ENCODE measurements at places on chromosomes 12 and 14.
A peak's percentile ranks its signal among the peaks of the same experiment; 100 is the strongest.

DNA sequence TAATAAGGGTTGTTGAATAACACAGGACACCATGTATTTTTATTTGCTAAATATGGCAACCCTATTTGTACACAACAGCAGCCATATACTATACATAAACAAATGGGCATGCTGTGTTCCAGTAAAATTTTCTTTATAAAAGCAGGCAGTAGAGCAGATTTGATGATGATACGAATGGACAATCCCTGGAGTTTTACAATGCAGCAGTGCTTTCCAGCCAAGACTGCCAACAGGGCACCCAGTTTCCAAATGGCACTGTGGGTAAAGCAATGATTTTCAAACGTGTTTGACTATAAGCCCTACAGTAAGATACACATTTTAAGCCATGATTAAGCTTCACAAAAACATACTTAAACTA lies 282.7 kb downstream of the NUAK1 start:
- no peaks in the 10 kb centered on the region for H3K36me3 ChIP-seq
- H3K4me1 ChIP-seq, result no peaks in the 10 kb centered on the region
- no peak overlapping the region for H3K27ac ChIP-seq
- H3K27me3 ChIP-seq, result no peaks in the 10 kb centered on the region

DNA sequence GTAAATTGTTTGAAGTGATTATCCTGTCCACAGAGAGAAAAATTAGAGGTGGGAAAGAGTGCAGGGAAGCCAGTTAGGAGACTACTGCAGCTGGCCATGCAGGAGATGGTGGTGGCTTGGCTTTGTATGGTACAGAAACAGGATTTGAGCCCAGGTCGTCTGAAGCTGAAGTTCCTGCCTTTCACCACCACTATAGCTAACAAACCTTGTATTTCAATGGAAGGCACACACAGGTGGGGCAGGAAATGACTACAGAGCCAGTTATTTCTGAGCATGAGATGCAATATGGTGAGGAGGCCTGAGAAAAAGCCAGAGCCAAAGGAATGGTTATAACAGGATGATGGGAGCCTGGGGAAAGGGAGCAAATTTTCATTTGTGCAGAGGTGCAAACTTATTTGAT lies 103.9 kb downstream of the BTG1 start:
- H3K4me1 ChIP-seq, result no peaks in the 10 kb centered on the region
- H3K27ac ChIP-seq, result no peak overlapping the region
- no peaks in the 10 kb centered on the region for H3K27me3 ChIP-seq
- no peak for DNase-seq

GRCh38 chr14:92568621-92569479 lies 55.3 kb downstream of the RIN3 start:
- peaks cover 20% of the 10 kb centered on the region for H3K4me1 ChIP-seq
- no peak overlapping the region for H3K4me3 ChIP-seq
- H3K27me3 ChIP-seq, result no peaks in the 10 kb centered on the region
- no peak for DNase-seq
- H3K27ac ChIP-seq, result peak overlapping the region; percentile 60

DNA sequence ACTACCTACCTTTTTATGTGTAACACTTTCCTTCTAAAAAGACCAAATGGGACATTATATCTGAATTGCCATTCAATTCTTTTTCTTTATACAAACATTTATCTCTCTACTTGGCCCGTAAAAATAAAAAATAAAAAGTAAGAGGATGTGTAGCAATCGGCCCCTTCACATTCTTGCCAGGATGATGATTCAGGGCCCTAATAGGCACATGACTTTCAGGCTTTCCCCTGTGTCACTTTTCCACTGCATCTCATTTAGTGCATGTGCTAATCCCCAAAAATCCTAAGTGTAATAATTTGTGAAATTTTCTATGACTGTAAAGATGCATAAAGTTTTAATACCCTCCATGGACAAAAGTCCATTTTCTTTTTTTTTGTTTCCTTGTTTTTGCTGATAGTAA lies 23.0 kb upstream of the ATP2B1 start:
- no peak for DNase-seq
- H3K4me3 ChIP-seq, result no peak overlapping the region
- no peaks in the 10 kb centered on the region for H3K27me3 ChIP-seq

DNA sequence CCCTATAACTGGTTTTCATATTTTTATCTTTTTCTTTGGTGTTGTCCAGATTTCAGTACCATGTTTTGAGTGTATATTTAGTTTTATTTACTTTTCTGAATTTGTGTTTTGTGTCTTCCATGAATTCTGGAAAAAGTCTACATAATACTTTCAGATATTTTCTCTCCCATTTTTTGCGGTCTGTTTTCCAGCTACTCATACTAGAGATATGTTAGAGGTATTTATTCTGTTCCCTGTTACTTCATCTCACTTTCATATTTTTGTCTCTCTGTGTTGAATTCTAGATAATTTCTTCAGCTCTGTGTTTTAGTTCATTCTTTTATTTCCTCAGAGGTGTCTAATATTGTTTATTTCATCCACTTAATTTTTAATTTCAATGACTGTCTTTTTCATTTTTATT lies 74.2 kb downstream of the IFT81 start:
- no peaks in the 10 kb centered on the region for H3K36me3 ChIP-seq
- H3K27me3 ChIP-seq, result no peaks in the 10 kb centered on the region
- H3K4me1 ChIP-seq, result no peaks in the 10 kb centered on the region
- no peak overlapping the region for H3K4me3 ChIP-seq

DNA sequence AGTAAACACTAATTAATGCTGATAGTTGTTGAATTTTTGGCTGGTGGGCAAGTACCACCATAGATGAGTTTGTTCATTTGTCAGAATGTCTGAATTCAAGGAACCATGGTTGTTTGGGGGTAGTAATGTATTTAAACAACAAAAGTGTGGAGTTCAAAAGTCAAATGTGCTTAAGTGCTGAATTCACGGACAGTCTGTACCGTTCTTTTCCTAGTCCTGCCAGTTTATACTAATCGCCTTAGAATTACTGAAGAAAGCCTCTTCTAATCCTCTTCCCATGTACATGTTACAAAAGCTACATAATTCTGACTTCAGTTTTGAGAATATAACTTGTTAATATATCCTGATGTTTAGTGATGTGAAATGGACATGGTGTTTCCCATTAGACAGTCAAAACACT lies 2.7 kb downstream of the NAA25 start:
- no peak for DNase-seq
- no peaks in the 10 kb centered on the region for H3K27me3 ChIP-seq
- H3K4me3 ChIP-seq, result no peak overlapping the region
- H3K4me1 ChIP-seq, result no peaks in the 10 kb centered on the region

- no peak for DNase-seq
- peaks cover 2% of the 10 kb centered on the region for H3K27me3 ChIP-seq
- no peak overlapping the region for H3K4me3 ChIP-seq
- H3K36me3 ChIP-seq, result no peaks in the 10 kb centered on the region
- no peaks in the 10 kb centered on the region for H3K4me1 ChIP-seq
These were observed 17.1 kb upstream of the FAM234B start for GRCh38 chr12:13027032-13027431.

- H3K27ac ChIP-seq, result no peak overlapping the region
- no peak overlapping the region for H3K4me3 ChIP-seq
- H3K36me3 ChIP-seq, result no peaks in the 10 kb centered on the region
- peaks cover 3% of the 10 kb centered on the region for H3K27me3 ChIP-seq
- H3K4me1 ChIP-seq, result no peaks in the 10 kb centered on the region
- no peak for DNase-seq
These were observed 206.8 kb downstream of the NUAK1 start for GRCh38 chr12:105931762-105932570.

GRCh38 chr12:46227616-46228015 lies 41.2 kb downstream of the SLC38A1 start:
- no peak overlapping the region for H3K27ac ChIP-seq
- no peaks in the 10 kb centered on the region for H3K27me3 ChIP-seq
- H3K36me3 ChIP-seq, result peaks cover 16% of the 10 kb centered on the region
